NCI-H460 (cell line): ENCODE measurements at places on chromosomes 5 and 9. TPM values are rescaled to one million over a fixed set of nuclear protein-coding genes. Genes with fewer than 3 reads are reported as not detected.

Gene TMEM171
- 0.64 TPM in 1 of 2 replicates, not detected in the other for total RNA-seq

Gene STPG3
- not detected in 2 replicates for total RNA-seq

Gene SPINK13
- total RNA-seq = 1.3 and 2.8 TPM in 2 replicates

Gene CXXC5
- 11.4 and 13.2 TPM in 2 replicates for total RNA-seq

Gene INSL4
- 3.3 and 4.6 TPM in 2 replicates for total RNA-seq

GRCh38 chr5:172282272-172283019 is 1.1 kb downstream of the UBTD2 start:
- no peak for DNase-seq

DNA sequence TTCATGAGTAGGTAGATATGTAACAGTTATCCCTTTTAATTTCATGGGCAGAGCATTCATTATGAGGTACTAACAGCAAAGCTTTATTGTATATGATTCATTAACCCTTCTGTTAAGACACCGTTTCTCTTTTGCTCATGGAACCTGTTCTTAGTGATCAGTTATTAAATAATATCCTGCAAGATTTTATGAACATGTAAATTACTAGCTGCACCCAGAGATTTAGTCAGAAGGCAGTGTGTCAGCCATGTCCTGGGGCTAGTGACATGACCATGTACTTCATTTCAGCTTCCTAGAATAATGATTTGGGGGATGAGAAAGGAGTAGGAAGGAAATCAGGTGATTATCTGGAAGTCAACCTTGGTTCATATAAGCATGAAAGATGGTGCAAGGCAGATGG is 7.0 kb downstream of the MAST4 start:
- no peak for DNase-seq

DNA sequence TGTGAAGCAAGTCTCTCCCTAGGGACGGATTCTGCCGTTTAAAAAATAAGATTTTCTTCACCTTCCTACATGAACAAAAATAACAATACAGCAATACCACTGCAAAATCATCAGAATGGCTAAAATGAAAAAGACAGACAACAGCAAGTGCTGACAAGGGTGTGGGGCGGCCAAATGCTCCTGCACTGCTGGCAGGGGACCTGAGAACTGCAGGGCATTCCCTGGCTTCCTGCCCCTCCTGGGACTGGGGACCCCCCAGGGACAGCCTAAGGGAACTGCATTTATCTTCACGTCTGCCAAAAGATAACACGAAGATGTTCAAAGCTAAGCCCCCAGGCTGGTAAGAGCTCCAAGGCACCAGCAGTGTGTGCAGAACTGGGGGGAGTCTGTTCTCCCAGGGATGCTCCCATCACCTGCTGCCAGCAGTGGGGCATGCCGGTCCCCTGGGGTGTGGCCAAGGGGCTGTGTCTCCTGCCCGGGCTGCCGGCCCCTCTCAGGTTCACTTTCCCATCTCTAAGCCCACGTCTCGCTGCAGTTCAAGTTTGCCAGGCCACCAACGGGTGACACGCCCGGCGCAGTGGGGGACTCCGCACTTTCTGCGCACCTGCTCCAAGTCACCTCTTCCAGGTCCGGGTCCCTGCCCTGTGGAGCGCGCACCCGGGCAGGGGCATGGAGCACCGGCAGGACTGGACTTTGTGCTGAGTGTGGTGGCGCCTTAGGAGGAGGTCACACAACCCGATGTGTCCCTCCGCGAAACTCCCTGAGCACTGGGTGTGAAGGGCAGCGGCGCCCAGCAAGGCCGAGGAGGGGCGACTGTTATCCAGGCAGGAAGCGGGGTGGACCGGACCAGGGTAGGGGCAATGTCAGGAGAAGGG is 4.5 kb upstream of the EGFL7 start:
- no peak for DNase-seq

DNA sequence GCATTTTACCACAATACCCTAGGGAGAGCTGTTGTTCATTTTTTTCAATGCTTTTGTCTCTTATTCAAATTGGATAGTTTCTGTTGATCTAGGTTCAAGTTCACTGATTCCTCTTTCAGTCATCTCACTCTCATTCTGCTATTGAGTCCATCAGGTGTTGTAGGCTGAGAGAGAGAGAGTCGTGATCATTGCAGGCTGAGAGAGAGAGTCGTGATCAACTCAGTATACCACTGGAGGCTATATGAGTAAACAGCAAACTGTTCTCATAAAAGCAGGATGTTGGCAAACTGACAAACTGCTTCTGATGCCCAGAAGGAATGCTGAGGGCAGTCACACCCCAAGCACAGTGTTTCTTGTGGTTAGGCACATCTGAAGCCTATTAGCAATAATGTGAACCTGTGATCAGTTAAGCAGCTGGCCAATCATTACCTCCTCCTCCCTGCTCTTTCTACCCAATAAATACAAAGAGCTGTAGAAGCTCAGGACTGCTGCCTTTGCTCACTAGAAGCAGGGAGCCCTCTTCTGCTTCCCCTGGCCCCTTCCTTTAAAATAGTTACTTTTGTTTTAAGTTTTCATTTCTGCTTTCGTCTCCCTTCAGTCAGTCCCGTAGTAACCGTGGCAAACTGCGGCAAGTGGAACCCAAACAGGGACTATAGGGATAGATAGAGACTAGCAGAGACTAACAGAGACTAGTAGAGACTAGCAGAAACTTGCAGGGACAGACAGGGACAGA is 476.1 kb upstream of the ACO1 start:
- DNase-seq = no peak

DNA sequence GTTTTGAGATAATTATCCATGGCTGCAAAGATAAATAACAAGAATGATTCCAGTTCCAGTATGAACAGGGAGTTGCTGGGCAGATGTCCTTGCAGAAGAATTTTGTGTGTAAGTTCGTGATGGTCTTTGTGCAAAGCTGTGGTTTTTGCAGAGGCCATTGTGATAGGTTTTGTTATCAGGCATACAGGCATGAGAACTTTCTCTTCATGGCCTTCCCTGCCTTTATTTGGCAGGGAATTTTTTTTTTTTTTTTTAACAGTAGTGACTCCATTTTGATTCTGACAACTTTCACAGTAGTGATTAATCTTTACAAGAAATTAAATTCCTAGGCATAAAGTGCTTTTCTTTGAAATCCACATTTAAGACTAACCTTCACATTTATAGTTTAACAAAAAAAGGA is 1999.5 kb upstream of the CDH6 start:
- DNase-seq = no peak

GRCh38 chr5:36723912-36724311 is 117.5 kb downstream of the SLC1A3 start:
- no peak for DNase-seq

GRCh38 chr9:123493627-123494026 is 137.6 kb downstream of the CRB2 start:
- no peak for DNase-seq

DNA sequence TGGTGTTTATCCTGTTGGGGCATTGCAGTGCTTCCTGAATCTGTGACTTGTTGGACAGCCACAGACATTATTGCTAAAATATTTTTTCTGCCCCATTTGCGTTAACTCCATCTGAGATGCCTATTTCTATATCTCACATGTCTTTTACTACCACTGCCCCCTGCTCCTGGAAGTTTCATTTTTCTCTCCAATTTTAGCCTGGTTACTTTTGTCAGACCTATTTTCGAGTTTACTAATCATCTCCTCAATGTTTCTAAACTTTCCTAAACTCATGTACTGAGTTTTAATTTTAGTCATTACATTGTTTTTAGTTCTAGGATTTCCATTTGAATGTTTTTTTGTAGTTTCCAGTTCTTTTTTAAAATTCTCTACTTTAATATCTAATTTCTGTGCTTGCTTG is 17.6 kb downstream of the HAPLN1 start:
- no peak for DNase-seq

GRCh38 chr9:121909111-121909510 is 184.0 kb downstream of the TTLL11 start:
- no peak for DNase-seq

GRCh38 chr5:54637654-54638053 is 120.1 kb downstream of the SNX18 start:
- no peak for DNase-seq
